MCF 10A (cell line): ENCODE measurements at places on chromosomes 3 and 15. TPM values are rescaled to one million over a fixed set of nuclear protein-coding genes. Genes with fewer than 3 reads are reported as not detected.
A peak's percentile ranks its signal among the peaks of the same experiment; 100 is the strongest.

- peak; percentile 89 for DNase-seq
- H3K4me3 ChIP-seq: peak overlapping the region; percentile 34
- H3K27me3 ChIP-seq: no peaks in the 10 kb centered on the region
- H3K4me1 ChIP-seq: peaks cover 12% of the 10 kb centered on the region
Measured at GRCh38 chr3:135908225-135908624, 57.3 kb upstream of the PPP2R3A start.

DNA sequence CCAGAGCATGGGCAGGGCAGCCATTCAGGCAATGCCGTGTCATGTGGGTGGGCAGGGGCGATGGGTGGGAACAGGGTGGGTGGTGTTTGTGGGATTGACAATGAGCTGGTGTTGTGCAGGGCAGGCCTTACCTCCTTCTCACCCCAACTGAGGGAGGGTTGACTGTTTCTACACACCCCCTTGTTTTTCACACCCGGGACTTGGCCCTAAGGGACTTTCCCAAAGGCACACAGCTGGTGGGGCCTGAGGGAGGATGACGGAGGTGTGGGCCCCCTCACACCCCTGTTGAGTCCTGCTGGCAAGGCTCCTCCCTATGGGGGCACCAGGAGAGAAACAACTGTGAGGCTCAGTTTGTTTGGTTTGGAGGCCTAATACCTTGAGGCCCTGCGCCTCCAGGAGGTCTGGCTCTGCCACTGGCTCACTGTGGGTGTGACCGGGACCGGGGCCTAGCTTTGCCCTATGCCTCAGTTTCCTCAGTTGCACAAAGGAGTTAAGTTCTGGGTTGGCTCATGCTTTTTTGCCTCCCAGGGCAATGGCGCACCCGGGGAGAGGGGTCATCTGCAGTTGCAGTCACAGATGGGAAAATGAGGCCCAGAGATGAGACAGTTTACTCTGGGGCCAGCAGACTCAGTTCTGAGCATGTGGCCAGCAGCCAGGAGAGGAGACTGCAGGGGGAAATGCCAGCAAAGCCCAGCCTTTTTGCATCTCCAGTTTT is 5.1 kb upstream of the DNAH1 start:
- no peaks in the 10 kb centered on the region for H3K36me3 ChIP-seq
- no peak overlapping the region for H3K27ac ChIP-seq
- no peaks in the 10 kb centered on the region for H3K4me1 ChIP-seq
- no peak overlapping the region for H3K4me3 ChIP-seq

The ADAMTSL3 gene
- total RNA-seq: 1.2 TPM in 2 replicates

DNA sequence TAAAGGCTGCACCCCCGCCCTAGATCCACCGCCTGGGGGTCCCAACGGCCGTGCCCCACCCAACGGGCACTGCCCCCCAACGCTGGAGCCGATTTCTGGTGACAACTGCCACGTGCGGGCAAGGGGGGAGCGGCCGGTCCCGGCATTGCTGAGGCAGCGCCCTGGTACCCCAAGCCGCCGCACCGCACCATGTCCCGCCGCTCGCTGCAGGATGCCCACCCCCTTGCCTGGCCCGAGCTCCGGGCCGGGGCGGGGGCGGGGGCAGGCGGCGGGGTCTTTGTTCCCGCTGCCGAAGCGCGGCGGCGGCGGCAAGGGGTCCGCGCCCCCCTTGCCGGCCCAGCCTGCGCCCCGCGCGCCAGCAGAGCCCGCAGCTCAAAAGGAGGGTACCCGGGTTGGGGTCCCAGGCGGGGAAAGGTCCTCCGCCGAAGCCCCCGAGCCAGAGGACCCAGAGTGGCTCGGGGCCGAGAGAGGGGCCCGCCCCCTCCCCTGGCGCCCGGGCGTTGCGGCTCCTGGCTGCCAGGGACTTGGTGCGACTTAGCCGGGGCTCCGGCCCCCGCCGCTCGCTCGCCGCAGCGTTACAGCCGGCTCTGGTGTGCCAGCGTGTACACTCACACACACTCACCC is 678 bp downstream of the SEMA7A start:
- H3K4me3 ChIP-seq: peak overlapping the region; percentile 60
- DNase-seq: no peak
- H3K27ac ChIP-seq: no peak overlapping the region
- no peaks in the 10 kb centered on the region for H3K27me3 ChIP-seq

- no peaks in the 10 kb centered on the region for H3K36me3 ChIP-seq
- H3K27ac ChIP-seq: no peak overlapping the region
- H3K4me3 ChIP-seq: no peak overlapping the region
- H3K27me3 ChIP-seq: no peaks in the 10 kb centered on the region
- no peaks in the 10 kb centered on the region for H3K4me1 ChIP-seq
Measured at GRCh38 chr15:42929306-42929848, 8.8 kb upstream of the TTBK2 start.

- DNase-seq: no peak
- H3K27me3 ChIP-seq: no peaks in the 10 kb centered on the region
- H3K4me1 ChIP-seq: peaks cover 16% of the 10 kb centered on the region
Measured at GRCh38 chr3:149738876-149739275, 13.4 kb downstream of the COMMD2 start.

DNA sequence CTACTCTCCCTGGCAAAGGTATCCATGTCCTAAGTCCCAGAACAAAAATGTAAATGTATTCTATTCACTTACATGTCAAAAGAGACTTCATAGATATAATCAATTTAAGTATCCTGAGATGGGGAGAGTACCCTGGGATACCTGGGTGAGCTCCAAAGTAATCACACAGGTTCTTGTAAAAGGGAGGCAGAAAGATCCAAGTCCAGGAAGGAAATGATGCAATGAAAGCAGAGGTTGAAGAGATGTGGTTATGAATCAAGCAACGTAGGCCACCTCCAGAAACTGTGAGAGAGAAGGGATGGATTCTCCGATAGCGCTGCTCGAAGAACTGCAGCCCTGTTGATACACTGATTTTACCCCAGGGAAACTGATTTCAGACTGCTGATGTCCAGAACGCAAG is 93.9 kb upstream of the VGLL3 start:
- no peaks in the 10 kb centered on the region for H3K36me3 ChIP-seq
- H3K4me1 ChIP-seq: peaks cover 6% of the 10 kb centered on the region
- peak; percentile 38 for DNase-seq
- no peaks in the 10 kb centered on the region for H3K27me3 ChIP-seq

DNA sequence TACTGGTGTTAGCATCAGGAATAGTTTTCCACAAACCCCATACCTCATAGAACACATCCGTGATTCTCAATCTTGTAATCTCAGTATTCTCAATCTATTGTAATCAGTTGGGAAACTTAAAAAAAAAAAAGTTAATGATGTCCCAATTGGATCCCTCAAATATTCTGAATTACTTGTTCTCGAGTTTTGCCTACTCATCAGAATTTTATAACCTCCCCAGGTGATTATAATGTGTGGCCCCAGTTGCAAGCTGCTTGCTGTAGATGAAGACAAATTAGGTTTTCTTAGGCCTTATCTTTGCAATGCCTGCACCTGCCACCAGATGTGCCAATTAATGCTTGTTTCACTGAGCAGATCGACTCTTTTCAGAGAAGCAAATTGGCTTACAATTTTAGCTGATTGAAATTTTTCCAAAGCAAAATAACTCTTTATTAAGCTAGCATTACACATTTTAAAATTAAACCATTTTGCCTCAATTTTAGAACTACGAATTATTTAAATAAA is 19.0 kb upstream of the DIPK2A start:
- no peaks in the 10 kb centered on the region for H3K36me3 ChIP-seq
- no peak overlapping the region for H3K4me3 ChIP-seq
- H3K4me1 ChIP-seq: no peaks in the 10 kb centered on the region
- no peaks in the 10 kb centered on the region for H3K27me3 ChIP-seq
- H3K27ac ChIP-seq: no peak overlapping the region
- DNase-seq: no peak

The GHSR gene
- not detected in 2 replicates for total RNA-seq

GRCh38 chr15:40314723-40315276 is 7.1 kb upstream of the PLCB2 start:
- no peak overlapping the region for H3K27ac ChIP-seq
- H3K4me3 ChIP-seq: no peak overlapping the region
- peaks cover 13% of the 10 kb centered on the region for H3K4me1 ChIP-seq

DNA sequence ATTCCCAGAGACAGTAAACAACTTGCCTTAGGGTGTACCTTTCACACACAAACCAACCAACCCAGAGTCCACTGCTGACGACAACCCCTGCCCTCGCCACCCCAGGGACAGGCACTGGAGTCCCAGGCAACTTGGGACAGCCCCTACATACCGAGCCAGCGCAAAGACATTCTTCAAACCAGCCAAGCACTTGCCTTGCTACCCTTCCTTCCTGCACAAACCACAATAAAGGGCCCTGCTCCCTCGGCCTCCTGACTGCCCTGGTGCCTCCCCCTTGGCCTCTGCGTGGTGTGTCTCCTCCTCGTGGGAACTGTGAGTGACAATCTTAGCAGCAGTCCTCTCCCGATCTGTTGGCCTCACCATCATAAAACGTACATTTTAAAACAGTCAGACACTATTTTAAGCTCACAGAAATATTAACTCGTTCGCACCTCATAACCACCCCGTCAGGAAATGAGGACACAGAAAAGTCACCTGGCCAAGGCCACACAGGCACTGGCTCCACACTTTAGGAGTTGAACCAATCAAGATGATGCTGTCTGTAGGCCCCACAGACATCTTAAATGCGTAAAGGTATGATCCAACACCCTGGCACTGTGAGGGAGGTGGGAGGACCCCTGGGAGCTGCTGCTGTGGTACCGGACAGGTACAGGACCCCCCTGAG is 113.8 kb downstream of the ADCY5 start:
- H3K36me3 ChIP-seq: no peaks in the 10 kb centered on the region
- peaks cover 2% of the 10 kb centered on the region for H3K4me1 ChIP-seq
- H3K27ac ChIP-seq: no peak overlapping the region
- no peak overlapping the region for H3K4me3 ChIP-seq
- no peaks in the 10 kb centered on the region for H3K27me3 ChIP-seq

- DNase-seq: no peak
- no peak overlapping the region for H3K4me3 ChIP-seq
- peaks cover 30% of the 10 kb centered on the region for H3K27me3 ChIP-seq
- peaks cover 6% of the 10 kb centered on the region for H3K36me3 ChIP-seq
Measured at GRCh38 chr15:73744293-73744692, 8.9 kb downstream of the INSYN1 start.

GRCh38 chr15:51192521-51193280 is 98.0 kb upstream of the TNFAIP8L3 start:
- no peaks in the 10 kb centered on the region for H3K27me3 ChIP-seq
- peaks cover 24% of the 10 kb centered on the region for H3K4me1 ChIP-seq
- H3K36me3 ChIP-seq: no peaks in the 10 kb centered on the region
- peak; percentile 91 for DNase-seq

The PPARG gene
- 7.1 and 12.4 TPM in 2 replicates for total RNA-seq

The PTX3 gene
- 159 and 217 TPM in 2 replicates for total RNA-seq

DNA sequence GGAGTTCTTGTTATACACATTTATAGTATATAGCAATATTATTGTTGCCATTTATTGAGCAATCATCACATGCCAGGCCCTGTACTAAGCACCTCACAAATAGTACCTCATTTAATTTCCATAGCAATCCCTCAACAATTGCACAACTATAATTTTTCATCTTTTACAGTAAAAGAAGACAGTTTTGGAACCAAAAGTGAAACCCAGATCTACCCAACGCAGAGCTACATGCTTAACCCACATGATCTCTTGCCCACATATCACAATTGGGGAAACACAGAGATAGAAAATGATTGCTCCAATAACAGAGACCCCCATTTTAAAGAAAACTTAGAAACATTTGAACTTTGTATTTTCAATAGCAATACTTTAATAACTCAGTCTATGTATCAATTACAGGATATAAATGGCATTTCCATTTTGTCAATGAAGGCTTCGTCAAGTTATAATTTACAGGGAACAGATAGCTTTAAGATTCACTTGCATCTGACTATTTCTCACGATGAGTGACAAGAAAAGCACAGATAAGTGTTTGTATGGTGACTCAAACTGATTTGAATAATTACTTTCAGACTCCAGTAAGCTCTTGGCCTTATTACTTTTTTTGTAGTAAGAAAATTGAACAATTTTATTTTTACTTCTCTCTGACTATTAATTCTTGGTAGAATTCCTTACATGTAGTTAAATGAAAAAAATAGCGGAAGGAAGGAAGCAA is 38.7 kb upstream of the CCDC50 start:
- H3K27me3 ChIP-seq: no peaks in the 10 kb centered on the region
- no peaks in the 10 kb centered on the region for H3K4me1 ChIP-seq
- DNase-seq: peak; percentile 12
- H3K4me3 ChIP-seq: no peak overlapping the region
